ENCODE measurements at places on chromosomes 5 and 9.
A peak's percentile ranks its signal among the peaks of the same experiment; 100 is the strongest.

- DNase-seq = no peak
Observed at GRCh38 chr5:95317085-95317484, 32.2 kb upstream of the MCTP1 start.

DNA sequence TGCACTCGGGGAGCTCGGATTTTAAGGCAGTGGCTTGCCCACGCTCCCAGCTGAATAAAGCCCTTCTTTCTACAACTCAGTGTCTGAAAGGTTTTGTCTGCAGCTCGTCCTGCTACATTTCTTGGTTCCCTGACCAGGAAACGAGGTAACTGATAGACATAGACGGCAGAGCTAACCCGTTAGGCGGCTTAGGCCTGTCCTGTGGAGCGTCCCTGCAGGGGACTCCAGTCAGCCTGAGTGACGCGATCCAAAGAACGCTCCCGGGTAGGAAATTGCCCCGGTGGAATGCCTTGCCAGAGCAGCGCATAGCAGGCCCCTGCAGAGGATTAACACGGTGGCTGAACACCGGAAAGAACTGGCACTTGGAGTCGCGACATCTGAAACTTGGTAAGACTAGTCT is 1.8 kb upstream of the SELENOP start:
- no peak for DNase-seq

GRCh38 chr5:2091921-2092320 is 209.2 kb upstream of the IRX4 start:
- DNase-seq = no peak

GRCh38 chr9:114549697-114550330 is 37.8 kb upstream of the ATP6V1G1 start:
- DNase-seq = no peak

GRCh38 chr5:157050050-157050449 is 8.9 kb downstream of the HAVCR1 start:
- DNase-seq = no peak

- no peak for DNase-seq
Observed at GRCh38 chr9:132192728-132193127, 30.9 kb downstream of the NTNG2 start.

DNA sequence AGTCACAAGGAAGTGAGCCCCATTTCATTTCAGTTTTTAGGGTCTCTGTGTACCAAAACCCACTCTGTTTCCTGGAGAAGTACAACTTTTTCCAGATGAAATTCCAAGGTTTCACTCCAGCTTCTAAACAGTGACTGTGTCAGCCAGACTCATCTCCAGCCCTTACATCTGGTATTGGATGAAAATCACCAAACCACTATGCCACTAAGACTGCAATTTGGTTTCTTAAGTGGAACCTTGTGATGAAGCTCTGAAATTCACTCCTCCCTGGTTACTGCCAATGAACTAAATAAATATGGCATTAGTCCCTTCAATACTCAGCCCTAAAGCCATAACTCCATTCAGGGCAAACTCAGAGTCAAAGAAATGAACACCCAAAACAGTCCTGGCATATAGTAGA is 211.2 kb upstream of the DAPK1 start:
- DNase-seq = no peak

DNA sequence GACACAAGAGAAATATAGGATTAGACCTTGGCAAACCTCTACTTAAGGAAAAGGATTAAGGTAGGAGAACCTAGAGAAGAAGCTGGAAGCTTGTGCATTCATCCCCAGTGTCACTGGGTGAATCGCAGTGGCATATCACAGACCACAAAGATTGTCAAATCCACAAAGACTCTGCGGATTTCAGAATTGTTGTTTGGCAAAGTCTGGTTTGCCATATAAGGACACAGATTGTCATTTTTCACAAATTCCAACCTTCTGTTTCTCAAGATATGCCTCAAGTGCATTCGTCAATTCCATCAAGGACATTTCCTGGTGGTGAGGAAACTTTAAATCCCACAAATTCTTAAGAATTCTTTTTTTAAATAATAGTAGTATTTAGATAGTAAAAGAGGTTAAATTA is 395.1 kb upstream of the PAPPA start:
- DNase-seq = no peak

GRCh38 chr9:89668216-89668865 is 63.5 kb downstream of the GADD45G start:
- no peak for DNase-seq

GRCh38 chr9:18014556-18014955 is 435.7 kb downstream of the SH3GL2 start:
- no peak for DNase-seq

- DNase-seq = no peak
Observed at GRCh38 chr5:76850543-76851145, 830 bp downstream of the S100Z start.

- DNase-seq = no peak
Observed at GRCh38 chr5:38780945-38781344, 64.9 kb upstream of the OSMR start.

- DNase-seq = no peak
Observed at GRCh38 chr9:71036501-71036900, 84.9 kb downstream of the TRPM3 start.

GRCh38 chr5:80239680-80240367 is 16.0 kb downstream of the SERINC5 start:
- DNase-seq = no peak

DNA sequence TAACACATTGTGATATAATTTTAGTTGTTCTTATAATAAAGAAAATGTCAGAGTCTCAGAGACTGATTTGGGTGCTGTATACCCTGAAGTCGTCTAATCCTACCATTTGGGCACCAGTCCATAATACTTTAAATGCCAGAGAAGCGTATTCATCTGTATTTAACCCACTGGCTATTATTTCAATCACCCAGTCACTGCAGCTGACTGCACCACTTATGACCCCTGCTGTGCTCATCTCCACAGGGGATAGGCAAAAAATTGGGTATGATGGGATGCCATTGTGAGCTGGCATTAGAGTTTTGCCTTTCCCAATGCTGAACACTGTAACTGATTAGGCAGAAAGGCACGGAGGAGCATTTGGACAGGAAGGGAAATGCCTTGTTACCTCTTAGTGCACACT is 599.7 kb downstream of the CAAP1 start:
- peak; percentile 4 for DNase-seq

DNA sequence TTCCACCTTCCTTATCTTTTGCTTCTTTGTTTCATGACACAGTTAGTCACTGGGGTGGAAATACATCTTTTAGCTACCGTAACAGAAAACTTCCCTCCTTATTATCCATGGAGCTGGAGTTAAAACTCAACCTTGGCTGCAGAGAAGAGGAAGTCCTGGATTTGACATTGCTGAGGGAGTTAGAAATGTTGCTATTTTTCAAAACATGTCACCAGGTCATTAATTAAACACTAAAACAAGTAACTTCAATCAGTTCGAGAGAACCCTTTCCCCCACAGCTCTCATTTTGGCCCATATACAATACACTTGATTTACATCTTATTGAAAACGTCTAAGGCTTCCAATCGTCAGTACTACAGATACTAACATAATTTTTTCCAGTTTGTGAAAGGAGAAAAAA is 237.9 kb upstream of the CD180 start:
- DNase-seq = no peak

DNA sequence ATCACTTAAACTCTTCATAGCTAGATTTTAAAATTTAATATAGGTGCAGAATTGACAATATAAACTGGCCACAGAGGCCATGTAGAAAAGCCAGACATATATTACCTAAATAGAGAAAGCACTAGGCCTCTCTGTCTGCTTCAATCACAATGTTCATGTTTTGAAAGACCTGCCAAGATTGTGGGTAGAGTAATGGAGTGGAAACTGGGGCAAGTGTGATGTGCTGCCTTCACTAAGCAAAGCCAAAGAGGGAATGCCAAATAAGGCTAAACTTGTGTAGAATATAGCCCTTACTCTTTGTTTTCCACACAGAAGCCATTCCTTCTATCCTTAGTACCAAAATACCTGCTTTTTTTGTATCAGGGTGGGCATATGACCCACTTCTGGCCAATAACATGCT is 15.1 kb upstream of the ISOC1 start:
- no peak for DNase-seq

DNA sequence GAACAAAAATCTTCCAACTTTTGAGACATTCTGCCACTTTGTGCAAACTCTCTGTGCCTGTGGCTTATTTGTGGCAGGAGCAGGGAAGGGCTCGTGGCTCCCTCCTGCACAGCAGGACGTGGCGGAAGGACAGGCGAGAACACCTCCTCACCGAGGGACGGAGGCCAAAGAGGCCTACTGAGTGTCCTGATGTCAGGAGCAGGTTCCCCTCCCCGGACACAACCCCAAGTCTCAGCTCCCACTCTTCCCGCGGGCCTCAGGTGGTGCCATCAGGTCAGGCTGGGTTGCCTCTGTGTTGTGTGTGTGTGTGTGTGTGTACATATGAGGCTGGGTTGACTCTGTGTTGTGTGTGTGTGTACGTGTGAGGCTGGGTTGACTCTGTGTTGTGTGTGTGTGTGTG is 136.8 kb upstream of the LPCAT1 start:
- DNase-seq = peak; percentile 7

DNA sequence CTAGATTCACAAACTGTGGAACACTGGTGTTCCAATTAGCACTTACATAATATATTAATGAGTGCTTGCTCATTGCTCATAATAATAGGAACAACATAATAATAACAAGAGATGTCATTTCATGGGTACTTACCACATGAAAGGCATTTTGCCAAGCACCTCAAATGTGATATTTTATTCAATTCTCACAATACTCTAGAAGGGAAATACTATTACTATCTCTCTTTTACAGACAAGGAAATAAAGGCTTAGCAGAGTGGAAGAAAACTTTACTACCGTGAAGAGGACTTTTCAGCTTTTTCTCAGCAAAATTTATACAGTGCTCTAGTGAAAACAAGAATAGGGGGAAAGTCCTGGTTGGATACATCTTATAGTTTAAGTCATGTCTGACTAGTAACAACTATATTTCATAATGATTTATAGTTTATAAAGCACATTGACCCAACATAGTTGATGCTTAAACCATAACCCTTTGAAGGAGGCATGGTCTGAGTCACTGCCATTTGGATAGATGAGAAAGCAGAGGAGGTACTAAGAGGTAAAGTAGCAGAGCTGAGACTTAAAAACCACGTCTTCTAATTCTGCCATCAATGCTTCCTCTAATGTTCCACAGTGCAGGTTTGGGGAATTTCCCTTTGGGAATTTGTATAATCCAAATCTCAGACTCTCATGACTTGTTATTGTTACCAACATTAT is 124.7 kb downstream of the CEP120 start:
- DNase-seq = no peak

GRCh38 chr5:77200663-77201062 is 9.8 kb upstream of the PDE8B start:
- no peak for DNase-seq

- DNase-seq = no peak
Observed at GRCh38 chr5:127863610-127864395, 160.6 kb downstream of the CCDC192 start.

- DNase-seq = no peak
Observed at GRCh38 chr9:98241357-98242300, 13.8 kb downstream of the TBC1D2 start.

GRCh38 chr5:143762636-143763220 is 49.2 kb upstream of the HMHB1 start:
- DNase-seq = no peak

- DNase-seq = no peak
Observed at GRCh38 chr5:36369219-36369690, 67.6 kb upstream of the RANBP3L start.

GRCh38 chr5:59766427-59767210 is 126.9 kb downstream of the PDE4D start:
- peak; percentile 7 for DNase-seq

DNA sequence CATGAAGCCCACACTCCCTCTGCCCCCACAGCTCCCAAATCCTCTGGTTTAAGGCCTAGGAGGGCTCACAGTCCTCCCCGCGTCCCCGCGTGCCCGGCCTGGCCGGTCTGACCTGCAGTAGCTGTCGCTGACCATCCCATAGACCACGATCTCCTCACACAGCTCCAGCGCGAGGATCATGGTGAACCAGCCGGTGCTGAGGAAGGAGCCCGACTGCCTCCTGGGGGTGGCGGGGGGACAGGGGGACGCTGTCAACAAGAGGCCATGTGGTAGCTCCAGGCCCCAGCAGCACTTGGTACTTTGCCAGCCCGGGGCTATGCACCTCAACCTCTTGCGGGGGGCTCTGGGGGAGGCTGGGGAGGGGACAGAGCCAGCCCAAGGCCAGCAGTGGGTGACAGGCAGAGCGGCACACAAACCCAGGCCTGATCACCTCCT is 7.0 kb downstream of the ST6GALNAC4 start:
- no peak for DNase-seq

DNA sequence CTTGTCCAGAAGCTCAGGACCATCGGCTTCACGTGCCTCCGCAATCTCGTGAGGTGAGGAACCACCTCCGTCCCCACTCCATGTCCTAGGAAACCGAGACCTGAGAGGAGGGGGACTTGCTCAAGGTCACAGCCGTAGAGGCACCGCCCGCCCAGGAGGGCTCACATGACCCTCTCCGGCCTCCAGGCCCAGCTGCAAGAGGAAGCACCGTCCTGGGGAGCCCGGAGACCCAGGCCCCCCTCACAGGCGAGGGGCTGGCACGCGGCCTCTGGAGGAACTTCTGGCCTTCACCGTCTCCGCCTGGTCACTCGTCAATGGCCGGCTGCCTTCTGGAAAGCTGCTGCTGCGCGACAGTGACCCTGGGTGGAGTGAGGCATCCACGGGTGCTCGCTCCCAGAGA is 24.2 kb downstream of the FAM78A start:
- no peak for DNase-seq

GRCh38 chr9:2700909-2701550 is 16.3 kb upstream of the KCNV2 start:
- no peak for DNase-seq

- DNase-seq = no peak
Observed at GRCh38 chr9:78053627-78054026, 22.0 kb upstream of the GNAQ start.

GRCh38 chr5:100950985-100951384 is 47.9 kb upstream of the ST8SIA4 start:
- no peak for DNase-seq

- DNase-seq = peak; percentile 68
Observed at GRCh38 chr5:131795879-131796792, 681 bp downstream of the FNIP1 start.

GRCh38 chr5:59479086-59479485 is 414.4 kb downstream of the PDE4D start:
- DNase-seq = no peak

DNA sequence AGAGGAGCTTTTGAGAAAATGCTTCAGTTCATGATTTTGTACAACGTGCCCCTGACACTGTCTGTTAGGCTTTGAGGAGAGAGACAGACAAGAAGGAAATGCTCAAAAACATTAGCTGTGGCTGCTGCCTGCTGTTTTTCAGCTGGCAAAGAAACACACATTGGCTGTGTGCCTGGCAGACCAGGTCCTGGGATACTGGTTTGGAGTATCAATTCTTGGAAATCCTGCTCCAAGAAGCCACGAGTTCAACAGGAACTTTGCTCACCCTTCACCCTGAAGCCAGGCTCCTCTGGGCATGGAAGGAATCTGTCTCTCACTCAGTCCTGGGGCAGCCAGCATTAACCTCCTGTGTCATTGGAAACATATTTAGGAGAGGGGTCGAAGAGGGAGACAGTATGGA is 245.5 kb downstream of the AUH start:
- no peak for DNase-seq

GRCh38 chr9:91942201-91942600 is 7.8 kb downstream of the ROR2 start:
- no peak for DNase-seq

Measured in SK-N-SH (cell line).